ENCODE measurements at places on chromosomes 11 and 22.

DNA sequence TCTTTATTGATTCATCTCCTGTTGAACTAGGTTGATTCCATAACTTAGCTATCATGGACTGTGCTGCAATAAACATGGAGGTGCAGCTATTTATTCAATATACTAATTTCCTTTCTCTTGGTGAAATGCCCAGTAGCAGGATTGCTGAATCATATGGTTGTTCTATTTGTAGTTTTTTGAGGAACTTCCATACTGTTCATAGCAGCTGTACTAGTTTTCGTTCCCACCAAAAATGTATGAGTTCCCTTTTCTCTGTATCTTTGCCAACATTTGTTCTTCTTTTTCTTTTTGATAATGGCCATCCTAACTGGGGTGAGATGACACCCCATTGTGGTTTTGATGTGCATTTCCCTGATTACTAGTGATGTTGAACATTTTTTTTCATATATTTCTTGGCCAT, 87.2 kb upstream of the NAV2 start:
- no peak for DNase-seq
- H3K4me1 ChIP-seq, result peaks cover 6% of the 10 kb centered on the region
- no peaks in the 10 kb centered on the region for H3K36me3 ChIP-seq

DNA sequence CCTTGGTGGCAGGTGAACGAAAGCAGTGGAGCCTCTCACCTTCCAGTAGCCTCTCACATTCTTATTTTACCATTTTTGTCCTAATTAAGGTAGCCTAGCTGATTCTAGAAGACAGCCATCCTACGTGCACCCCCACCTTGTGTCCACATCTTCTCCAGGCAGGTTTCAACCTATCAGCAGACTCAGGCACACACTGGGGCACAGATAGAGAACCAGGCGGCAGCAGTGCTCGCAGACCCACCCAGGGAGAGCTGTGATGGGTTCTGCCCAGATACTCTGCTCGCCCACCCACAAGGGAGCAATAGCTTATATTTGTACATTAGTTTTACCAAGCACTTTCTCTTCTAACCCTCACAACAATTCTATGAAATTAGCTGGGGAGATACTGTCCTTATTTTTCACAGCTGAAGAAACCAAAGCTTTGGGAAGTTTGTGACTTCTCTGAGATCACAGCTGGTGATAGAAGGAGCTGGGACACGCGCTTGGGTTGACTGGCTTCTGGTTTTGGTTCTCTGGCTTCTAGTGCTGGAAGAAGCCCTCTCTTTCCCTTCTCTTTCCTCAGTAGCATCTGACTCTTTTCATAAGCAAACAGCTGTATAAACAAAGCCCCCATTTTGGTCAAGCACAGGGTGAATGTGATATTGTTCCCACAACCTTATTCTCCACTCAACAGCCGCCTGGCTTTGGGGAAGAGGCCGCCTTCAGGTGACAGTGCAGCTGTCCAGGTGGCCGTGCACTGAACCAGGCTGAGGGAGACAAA, 36.9 kb downstream of the PPP2R1B start:
- peak overlapping the region; percentile 17 for H3K27ac ChIP-seq
- peaks cover 31% of the 10 kb centered on the region for H3K4me1 ChIP-seq
- H3K4me3 ChIP-seq, result no peak overlapping the region
- DNase-seq, result peak; percentile 77

DNA sequence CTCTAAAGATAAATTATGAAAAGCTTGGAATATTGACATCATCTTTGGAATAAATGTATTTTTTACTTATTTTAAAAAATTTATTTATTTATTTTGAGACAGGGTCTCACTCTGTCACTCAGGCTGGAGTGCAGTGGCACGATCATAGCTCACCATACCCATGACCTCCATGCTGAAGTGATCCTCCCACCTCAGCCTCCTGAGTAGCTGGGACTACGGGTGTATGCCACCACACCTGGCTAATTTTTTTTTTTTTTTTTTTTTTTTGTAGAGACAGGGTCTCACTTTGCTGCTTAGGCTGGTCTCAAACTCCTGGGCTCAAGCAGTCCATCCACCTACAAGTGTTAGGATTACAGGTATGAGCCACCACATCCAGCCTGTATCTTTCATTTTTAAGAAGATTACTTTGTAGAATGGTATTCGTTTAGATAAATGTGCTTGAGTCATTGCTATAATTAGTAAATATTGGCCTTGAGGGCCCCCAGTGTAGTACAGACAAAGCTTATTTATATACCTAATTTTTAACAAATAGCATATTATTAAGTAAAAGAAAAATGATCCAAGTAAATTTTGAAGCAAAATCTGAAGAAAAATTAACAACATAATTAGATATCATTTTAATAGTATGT, 8.5 kb downstream of the SWAP70 start:
- H3K4me1 ChIP-seq, result peaks cover 2% of the 10 kb centered on the region
- no peak overlapping the region for H3K27ac ChIP-seq
- H3K4me3 ChIP-seq, result no peak overlapping the region
- H3K27me3 ChIP-seq, result no peaks in the 10 kb centered on the region
- no peaks in the 10 kb centered on the region for H3K36me3 ChIP-seq

- H3K27me3 ChIP-seq, result no peaks in the 10 kb centered on the region
- H3K4me3 ChIP-seq, result no peak overlapping the region
- no peaks in the 10 kb centered on the region for H3K36me3 ChIP-seq
- H3K4me1 ChIP-seq, result peaks cover 7% of the 10 kb centered on the region
- H3K27ac ChIP-seq, result peak overlapping the region; percentile 97
Measured at GRCh38 chr11:86244063-86244521, 461 bp upstream of the EED start.

Data from lung (tissue), 17 donors.